Esophagus squamous epithelium (tissue), 5 donors: ENCODE measurements at places on chromosomes 2 and 18.

DNA sequence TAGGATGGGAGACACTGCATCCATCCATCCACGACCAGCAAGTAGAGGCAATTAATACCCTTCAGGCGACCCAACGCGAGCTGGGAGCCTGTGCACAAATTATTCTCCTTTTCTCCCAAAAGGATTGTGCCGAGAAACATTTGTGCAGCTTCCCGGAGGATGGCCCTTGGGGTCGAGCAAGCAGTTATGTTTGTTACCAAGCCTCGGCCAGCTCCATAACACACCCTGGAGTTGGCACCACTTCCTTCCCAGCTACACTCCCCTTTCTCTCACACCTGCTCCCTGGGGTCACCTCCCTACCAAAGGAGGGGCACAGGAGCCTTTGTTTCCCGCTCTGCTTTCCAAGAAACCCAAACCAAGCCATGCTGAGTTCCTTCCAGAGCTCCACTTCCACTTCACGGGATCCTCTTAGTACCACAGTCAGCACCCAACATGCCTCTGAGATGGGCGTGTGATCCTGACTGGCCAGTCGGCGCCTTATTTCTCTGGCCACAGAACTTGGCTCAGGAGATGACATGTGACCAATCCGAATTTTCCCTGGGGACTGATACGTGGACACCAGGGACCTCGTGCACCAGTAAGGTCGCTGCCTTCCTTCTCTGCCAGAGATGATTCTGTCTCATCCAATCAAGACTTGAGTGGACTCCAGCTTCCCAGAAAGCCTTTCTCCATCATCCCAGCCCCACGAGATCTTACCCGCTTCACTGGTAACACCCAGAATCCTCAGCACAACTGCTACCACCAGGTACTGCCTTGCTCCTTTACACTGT lies 28.5 kb downstream of the GPR55 start:
- no peak for DNase-seq

- no peak for DNase-seq
Observed at GRCh38 chr2:145743011-145743410, 1223.1 kb upstream of the ZEB2 start.

DNA sequence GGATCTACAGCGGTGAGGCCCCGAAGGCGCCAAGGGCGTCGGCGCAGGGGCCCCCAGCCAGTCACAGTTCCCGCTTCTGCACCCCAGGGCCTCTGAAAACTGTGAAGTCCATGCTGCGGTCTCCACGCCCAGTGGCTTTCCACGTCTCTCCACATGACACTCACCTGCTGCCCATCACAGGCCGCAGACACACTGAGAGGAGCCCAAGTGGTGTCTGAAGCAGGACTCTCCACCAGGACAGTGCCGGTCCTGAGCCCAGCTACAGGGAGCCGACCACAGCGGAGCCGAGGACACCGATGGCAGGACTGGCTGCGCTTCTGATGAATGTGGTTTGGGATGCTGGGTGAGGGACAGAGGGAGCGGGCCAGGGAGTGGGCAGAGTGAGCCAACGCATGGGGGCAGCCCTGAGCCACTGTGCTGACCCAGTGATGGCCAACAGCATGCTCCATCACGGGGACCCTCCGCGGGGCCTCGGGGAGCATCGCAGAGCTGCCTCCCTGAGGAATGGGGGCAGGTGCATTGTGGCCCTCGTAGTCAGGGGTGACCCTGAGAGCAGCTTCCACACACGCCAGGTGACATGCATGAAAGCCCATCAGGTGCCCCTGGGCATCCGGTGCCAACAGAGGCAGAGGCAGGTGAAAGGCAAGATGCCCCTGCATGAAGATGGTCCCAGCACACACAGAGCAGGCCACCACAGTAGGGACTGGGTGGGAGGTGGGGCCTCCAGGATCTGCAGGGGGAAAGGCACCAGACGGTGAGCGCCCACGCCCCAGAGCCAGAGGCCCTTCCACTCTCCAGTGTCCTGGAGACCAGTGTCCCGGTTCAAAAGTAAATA lies 116.6 kb downstream of the HDAC4 start:
- no peak for DNase-seq

- no peak for DNase-seq
Observed at GRCh38 chr2:54667726-54668650, 55.5 kb upstream of the EML6 start.

DNA sequence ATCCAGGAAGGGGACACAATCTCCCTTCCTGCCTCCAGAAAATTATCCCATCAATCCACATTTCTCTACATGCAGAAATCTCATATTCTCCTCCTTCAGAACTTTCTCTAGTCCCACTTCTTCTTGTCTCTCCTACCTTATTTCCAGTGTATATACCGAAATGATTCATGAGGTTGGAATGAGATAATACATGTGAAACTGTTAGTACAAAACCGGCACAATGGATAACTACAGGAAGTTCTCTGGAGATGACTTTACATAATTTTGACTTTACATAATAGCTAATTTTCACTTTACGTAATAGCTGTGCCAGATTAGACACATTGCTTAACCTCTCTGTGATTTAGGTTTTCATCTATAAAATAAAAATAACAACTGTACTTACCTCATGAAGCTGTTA lies 801.3 kb downstream of the ERBB4 start:
- DNase-seq: no peak

GRCh38 chr18:77658299-77658662 lies 408.6 kb downstream of the GALR1 start:
- DNase-seq: no peak

- DNase-seq: no peak
Observed at GRCh38 chr2:75021672-75022071, 63.2 kb downstream of the POLE4 start.

DNA sequence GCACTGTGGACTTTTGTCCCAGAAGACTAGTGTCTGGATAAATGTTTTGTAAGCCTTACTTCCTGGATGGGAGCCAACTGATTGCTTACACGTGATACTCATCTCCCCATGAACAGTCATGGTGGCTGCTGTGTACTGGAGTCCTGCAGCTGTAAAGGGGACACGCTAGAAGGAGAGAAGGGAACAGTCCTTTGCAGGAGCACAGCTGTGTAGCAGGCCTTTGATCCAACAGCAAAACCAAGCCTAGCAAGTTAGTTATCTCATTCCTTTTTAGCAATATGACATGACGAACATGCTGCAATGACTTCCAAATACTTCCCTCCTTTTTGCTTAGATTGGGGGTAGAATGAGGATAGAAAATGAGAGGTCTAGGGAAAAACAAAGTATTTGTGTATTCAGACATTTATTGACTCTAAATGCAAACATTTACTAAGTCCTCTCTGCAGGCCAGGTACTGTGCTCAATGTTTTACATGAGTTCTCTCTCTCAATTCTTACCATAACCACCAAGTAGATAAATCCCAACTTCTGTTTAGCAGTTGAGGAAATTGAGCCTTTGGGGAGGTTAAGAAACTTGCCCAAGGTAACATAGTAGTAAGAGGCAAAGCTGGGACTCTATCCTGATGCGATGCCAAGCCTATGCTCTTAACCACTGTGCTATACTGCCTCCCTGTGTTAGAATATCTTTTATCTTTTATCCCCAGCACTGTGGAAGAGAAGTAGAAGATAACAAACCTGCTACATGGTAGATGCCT lies 55.4 kb upstream of the CD28 start:
- no peak for DNase-seq

- DNase-seq: no peak
Observed at GRCh38 chr2:207167099-207167923, 1.6 kb upstream of the KLF7 start.

DNA sequence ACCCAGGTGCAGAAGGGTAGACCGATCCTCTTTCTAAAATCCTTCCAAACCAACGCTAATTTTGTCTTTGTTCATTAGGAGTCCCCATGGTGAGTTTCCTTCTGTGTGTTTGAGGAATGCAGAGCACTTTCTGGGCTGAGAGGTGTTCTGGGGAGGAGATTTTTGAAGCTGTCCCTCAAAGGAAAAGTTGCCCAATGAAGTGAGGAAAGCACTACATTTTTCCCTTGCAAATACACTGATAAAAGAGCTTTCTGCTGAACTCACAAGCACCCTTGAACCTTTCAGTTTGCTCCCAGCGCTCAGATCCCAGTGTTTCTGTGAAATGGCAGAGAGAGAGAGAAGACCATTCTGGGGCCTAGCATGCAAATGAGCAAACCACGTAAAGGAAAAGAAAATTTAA lies 299.6 kb upstream of the FANCL start:
- DNase-seq: no peak

GRCh38 chr2:191758518-191759507 lies 80.9 kb downstream of the NABP1 start:
- no peak for DNase-seq

GRCh38 chr2:191917967-191918651 lies 71.2 kb upstream of the CAVIN2 start:
- no peak for DNase-seq

DNA sequence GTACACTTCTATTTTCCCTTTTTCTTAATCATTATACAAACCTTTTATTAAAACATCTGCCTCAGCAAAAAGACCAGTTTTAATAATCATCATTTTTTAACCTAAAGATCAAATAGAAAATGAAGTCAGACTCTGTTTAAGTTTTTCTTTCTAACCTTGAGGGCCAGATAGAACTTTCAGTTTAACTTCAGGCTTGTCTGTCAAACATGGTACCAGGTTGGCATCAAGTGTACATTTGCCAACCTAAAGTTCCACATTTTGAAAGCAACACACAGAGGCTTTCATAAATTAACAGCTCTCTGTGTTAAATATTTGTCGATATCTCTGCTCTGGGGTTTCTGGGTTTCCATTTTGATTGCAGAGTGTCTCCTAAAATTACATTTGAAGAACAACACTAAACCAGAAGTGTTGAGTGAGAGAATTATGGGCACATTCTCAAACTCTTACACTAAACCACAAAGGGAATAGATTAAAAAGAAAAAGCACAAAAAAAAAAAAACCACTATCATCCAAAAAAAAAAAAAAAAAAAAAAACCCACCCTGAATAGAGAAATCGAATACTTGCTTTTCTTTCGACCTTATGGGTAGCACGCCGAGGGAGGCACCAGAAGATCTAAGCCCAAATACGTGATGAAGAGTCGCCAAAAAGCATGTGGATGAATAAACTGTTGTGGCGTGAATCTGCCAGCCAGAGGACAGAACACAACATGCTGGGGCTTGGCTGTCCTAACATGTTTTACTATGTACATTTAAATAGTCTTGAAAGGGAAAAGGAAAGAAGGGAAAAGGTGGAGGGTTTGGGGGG lies 166.2 kb downstream of the TCF4 start:
- DNase-seq: no peak

DNA sequence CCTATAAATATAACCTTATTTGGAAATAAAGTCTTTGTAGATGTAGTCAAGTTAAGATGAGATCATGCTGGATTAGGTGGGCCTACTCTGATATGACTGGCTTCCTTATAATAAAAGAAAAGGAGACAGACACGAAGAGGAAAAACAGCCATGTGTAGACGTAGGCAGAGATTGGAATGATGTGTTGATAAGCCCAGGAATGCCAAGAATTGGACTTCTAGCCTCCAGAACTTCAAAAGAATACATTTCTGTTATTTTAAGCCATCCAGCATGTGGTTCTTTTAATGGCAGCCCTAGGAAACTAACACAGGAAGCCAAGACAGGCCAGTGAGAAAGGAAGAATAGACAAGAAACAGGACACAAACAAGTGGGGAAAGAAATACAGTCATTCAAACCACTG lies 68.6 kb downstream of the NYAP2 start:
- no peak for DNase-seq

- no peak for DNase-seq
Observed at GRCh38 chr2:61229936-61230335, 67.9 kb downstream of the C2orf74 start.

GRCh38 chr2:26840937-26841610 lies 6.9 kb upstream of the DPYSL5 start:
- no peak for DNase-seq

GRCh38 chr2:206260188-206261012 lies 14.1 kb upstream of the ZDBF2 start:
- DNase-seq: no peak

GRCh38 chr2:79573895-79574674 lies 61.2 kb downstream of the CTNNA2 start:
- DNase-seq: no peak

DNA sequence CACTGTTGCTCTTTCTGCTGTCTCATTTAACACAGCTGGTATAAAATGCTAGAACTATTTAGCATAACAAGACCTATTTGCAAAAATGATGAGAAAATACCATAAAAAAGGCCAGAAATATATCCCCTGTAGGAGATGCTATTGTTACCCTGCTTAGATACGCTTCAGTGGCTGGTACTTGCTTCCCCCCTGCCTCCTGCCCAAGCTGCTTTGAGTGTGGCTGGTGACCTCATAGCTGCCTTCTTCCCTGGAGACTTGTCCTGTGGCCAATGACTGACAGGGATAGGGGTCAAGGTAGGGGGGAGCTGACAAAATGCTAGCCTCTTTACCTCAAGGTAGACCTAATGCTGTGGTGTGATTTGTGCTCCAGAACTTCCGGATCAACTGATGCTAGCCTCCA lies 150.2 kb upstream of the ZEB2 start:
- no peak for DNase-seq

DNA sequence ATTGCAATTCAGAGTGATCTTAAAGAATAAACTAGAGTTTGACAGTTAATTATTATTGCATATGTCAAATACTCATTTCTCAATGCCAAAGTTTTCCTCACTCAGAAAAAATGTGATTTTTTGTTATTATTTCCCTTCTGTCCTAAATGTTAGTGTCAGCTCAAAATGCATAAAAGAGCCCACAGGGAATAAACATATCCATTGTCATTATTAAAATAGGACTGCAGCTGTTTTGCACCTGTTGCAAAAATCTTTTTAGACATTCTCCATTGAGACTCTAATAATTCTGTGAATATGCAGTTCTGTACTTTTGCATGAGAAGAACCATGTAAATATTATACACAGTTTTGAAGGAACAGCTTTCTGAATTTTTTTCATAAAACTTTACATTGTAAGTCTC lies 540.0 kb upstream of the SLC39A10 start:
- DNase-seq: no peak

DNA sequence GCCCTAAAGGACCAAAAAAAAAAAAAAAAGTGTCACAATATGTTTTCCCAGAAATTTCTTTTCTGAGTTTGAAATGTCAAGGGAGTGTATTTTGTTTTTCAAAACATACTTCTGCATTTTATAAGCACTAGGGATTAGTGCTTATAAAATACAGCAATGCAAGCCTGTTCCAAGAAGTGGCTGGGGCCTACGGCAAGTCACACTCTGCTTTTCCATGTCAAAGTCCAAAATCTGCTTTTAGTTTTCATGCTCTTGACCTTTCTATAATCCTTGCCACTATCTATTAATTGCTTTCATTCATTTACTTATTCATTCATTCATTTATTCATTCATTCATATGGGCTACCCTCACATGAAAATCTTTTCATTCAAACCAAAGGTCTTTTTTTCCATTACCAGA lies 100.1 kb upstream of the UXS1 start:
- DNase-seq: no peak

DNA sequence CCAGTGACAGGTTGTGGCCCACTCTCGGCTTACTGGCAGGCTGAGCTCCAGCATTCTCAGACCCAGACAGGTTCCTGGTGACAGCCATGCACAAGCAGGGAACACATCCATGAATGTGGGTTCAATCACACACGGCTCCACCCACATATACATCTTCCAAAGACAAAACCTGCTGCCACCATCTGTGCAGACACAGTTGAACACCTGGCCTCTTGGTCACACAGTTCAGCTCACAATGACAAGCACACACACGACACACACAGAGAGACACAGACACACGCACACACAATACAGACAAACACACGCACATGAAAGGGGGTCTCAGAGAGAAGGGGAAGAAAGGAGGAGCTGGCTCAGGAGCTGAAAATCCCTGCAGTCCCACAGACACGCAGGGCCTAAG lies 32.1 kb upstream of the PTMA start:
- no peak for DNase-seq

- no peak for DNase-seq
Observed at GRCh38 chr2:143471550-143471949, 342.3 kb downstream of the ARHGAP15 start.

GRCh38 chr2:201203916-201204654 lies 21.1 kb downstream of the CASP10 start:
- DNase-seq: no peak
